ENCODE measurements at places on chromosomes 7 and 10.
A peak's percentile ranks its signal among the peaks of the same experiment; 100 is the strongest.

GRCh38 chr7:45158471-45158870, 880 bp downstream of the RAMP3 start:
- DNase-seq: no peak

DNA sequence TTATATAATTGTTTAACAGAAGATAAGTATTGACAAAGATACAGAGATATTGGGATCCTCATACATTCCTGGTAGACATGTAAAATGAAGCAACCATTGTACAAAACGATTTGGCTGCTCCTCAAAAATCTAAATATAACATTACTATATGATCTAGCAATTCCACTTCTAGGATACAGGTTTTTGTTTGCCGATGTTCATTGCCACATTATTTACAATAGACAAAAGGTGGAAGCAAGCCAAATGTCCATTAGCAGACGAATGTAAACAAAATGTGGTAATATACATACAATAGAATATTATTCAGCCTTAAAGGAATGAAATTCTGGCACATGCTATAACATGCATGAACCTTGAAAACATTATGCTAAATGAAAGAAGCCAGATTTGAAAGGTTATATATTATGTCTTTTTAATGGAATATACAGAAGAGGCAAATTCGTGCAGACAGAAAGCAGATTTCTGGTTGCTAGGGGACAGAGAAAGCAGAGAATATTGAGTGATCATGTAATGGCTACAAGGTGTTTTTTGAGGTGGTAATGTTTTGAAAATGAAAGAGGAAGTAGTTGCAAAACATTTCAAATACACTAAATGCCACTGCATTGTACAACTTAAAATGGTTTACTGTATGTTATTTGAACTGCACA, 44.9 kb downstream of the POLR1F start:
- no peak for DNase-seq

DNA sequence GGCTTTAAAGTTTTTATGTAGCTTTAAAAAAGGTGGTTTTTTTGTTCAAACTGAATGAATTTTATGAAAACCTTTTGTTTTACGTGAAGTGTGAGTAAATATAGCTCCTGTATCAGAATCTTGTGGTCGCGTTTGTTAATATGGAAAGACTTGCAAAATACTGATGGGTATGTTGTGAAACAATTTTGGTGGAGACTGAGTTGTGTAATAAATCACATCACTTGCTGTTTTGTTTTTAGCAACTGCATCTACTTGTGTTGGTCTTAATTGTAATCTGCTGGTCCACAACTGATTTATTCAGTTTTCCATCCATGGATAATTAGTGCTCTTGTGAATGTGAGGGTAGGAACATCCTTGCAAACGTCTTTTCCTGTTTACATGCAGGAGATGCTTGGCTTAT, 10.5 kb downstream of the PLXDC2 start:
- DNase-seq: no peak

DNA sequence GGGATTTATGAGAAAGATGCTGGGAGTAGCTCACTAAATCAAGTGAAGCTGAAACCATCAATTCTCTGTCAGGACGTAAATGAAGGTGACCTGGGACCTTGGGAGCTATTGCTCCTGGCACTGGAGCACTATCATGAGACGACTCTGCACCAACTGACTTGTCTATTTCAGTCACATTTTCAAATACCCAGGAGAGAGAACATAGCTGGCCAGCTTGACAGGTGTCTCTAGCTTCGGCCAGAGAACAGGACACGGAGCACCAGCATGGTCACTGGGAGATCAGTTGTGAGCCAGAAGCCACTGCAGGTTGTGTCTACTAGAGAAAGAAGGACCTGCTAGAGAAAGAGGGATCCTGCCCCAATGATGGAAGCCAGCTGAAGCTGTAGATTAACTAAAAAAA, 17.4 kb upstream of the ATOH7 start:
- no peak for DNase-seq

DNA sequence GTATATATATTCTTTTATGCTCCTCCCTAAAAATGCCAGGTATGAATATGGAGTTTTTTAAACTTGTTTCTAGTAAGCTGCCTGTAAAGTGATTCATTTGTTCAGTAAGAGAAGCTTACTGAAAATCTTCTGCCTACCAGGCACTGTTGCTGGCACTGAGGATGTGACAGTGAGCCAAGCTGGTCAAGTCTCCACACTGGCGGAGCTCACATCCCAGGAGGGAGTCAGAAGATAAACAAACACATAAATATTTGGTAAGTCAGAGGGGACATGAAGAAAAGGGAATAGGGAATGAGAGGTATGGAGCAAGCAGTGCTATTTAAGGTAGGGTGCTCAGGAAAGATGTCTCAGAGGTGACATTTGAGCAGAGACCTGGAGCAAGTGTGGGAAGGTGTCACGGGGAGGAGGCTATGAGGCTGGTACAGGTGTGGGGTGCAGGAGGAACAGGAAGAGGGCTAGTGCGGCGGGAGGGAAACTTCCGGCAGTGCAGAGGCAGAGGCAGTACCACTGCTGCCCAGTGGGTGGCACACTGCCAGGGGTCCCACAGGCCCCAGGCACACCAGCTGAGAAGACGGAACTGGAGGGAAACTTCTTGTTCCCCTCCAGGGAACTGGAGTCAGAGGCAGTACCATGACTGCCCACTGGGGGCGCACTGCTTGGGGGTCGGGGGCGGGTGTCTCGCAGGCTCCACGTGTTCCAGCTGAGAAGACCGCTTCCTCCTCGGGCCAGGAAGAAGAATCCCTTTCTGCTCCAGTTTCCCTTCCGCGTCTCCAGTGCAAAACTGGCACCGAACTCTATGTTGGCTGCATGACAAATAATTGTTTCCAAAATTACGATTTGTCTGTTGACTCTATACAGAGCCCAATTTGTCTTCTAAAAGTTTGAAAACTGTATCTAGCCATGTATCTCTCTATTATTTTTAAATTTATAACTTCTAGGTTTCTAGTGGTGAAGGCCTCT, 161.0 kb downstream of the TEX36 start:
- DNase-seq: peak; percentile 25

GRCh38 chr7:107041097-107041496, 3.4 kb upstream of the PRKAR2B start:
- DNase-seq: no peak

GRCh38 chr7:117010375-117011133, 57.3 kb downstream of the ST7 start:
- DNase-seq: peak; percentile 23
